ENCODE measurements at places on chromosomes 1 and 21. TPM values are rescaled to one million over a fixed set of nuclear protein-coding genes. Genes with fewer than 3 reads are reported as not detected.

The IQGAP3 gene
- total RNA-seq, result 20.8 TPM

The ACTN2 gene
- total RNA-seq, result not detected

The KRTAP8-1 gene
- not detected for total RNA-seq

The SIK1 gene
- total RNA-seq, result 15.5 TPM
